ENCODE measurements at places on chromosomes 4 and X.

DNA sequence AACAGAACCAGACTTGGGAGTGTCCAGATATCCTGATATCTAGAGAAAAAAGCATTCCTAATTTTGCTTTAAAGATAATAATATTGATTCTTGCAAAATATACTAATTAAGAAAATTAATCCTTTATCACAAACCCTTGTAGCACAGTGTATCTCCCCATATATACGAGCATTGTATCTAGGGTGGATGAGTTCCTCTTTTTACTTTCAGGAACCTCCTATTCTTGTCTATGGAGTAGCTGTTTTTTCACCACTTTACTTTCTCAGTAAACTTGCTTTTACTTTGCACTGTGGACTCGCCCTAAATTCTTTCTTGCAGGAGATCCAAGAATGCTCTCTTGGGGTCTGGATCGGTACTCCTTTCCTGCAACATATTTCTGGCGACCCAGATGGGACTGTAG is 103.9 kb downstream of the GLUD2 start:
- no peak for DNase-seq

GRCh38 chr4:38987491-38987890 is 44.7 kb downstream of the TMEM156 start:
- no peak for DNase-seq

DNA sequence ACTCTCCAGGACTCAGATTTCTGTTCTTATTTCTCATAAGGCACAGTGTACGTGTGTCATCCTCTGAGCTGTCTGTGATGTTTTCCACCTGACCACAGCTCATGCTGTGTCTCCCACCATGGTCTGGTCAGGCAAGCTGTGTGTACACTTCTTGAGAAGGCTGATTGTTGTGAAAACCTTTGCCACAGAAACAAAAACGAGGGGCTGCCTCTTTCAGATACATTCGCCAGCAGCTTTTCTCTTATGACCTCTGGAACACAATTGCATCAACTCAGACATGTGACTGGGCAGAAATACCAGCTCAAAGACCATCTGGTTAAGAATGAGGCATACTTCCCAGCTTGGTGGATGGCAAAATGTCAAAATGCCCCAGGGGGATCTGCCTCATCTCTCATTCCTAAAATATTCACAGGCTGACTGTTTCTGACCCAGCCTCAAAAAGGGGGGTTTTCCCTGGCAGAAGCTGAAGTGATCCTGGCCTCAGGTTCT is 46.1 kb downstream of the PGRMC2 start:
- no peak for DNase-seq

- DNase-seq, result no peak
Observed at GRCh38 chr4:45477311-45477733, 646.5 kb downstream of the GABRG1 start.

GRCh38 chr4:133151691-133152329 is 2.7 kb downstream of the PCDH10 start:
- no peak for DNase-seq

DNA sequence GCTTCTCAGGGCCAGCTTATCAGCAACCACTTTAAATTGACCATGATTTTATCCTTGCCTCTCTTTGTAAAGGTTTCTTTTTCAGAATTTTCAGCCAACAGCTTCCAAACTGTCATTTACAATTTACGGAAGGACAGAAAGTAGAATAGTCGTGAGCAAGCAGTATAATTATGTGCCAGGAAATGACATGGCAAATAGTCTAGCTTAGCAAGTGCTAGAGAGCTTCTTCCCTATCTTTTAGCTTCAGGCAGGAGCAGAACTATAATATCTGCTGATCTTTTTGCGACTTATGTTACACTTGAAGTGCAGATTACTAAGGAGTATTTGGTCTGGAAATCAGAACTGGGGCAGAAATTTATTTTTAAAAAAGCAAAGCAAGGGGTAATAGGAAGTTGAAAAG is 123.0 kb upstream of the AP1S2 start:
- DNase-seq, result no peak

- no peak for DNase-seq
Observed at GRCh38 chrX:28205126-28205525, 223.9 kb upstream of the DCAF8L1 start.

DNA sequence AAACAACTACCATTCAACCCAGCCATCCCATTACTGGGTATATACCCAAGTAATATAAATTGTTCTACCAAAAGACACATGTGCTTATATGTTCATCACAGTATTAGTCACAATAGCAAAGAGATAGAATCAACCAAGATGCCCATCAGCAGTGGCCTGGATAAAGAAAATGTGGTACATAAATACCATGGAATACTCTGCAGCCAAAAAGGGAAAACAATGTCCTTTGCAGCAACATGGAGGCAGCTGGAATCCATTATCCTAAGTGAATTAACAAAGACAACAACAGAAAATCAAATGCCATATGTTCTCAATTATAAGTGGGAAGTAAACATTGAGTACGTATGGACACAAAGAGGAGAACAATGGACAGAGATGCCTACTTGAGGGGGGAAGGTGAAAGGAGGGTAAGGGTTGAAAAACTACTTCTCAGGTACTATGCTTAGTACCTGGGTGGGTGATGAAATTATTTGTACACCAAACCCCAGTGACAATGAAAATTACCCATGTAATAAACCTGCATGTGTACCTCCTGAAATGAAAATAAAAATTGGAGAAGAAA is 632.1 kb upstream of the AADAT start:
- DNase-seq, result no peak

DNA sequence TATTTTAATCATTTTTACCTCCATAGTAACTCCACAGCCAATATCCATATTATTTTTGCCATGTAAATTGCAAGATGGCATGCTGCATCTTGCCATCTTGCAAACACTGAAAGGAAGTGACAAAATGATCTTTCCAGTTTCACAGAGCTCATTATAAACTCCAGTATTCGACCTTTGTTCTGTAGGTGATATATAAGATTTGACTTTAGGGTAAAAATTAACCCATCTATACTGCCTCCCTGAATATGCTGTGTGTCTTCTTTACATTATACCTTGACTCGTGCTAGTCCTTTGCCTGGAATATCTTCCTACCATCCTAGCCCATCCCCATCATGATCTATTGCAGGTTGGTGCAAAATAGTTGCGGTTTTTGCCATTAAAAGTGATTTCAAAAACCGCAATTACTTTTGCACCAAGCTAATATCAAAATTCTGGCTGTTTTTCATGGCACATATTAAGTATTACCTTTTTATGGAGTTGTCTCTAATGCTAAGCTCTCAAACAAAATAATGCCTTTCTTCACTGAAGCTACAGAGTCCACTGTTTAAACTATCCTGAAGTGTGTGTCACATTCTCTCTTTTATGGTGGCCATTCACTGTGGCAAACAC is 161.1 kb downstream of the PCDH19 start:
- no peak for DNase-seq
